HCEC 1CT (cell line): ENCODE measurements at places on chromosomes 16 and 17.

- DNase-seq = no peak
These were observed 64.7 kb downstream of the SNX20 start for GRCh38 chr16:50616386-50616785.

- no peak for DNase-seq
These were observed 16.7 kb downstream of the CCR7 start for GRCh38 chr17:40548491-40548981.

- DNase-seq = no peak
These were observed 128.6 kb downstream of the IRF8 start for GRCh38 chr16:86027373-86028126.

DNA sequence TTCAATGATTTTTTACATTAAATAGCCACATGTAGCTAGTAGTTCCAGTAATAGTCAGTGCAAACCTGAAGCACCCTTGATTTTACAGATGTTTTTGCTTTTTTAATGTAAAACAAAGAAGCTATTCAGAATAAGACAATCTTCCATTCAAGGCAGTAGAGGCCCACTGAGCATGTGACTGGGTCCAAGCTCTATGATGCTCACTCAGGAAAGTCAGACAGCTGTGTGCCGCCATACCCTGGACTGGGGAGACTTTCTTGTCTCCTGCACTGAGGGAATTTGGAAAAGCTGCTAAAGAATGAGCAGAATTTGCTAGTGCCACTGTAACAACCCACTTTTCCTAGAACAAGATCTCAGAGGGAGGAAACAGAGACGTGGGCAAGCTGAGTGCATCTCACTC lies 11.5 kb downstream of the CENPN start:
- no peak for DNase-seq

GRCh38 chr17:5438716-5439445 lies at the start of gene C1QBP:
Gene C1QBP, minus strand, starts transcription at chr17:5439155. Its CDS starts 82 bp downstream, at chr17:5439073.
- DNase-seq = peak; percentile 89

- no peak for DNase-seq
These were observed 426.8 kb upstream of the DYNLRB2 start for GRCh38 chr16:80113873-80114574.

DNA sequence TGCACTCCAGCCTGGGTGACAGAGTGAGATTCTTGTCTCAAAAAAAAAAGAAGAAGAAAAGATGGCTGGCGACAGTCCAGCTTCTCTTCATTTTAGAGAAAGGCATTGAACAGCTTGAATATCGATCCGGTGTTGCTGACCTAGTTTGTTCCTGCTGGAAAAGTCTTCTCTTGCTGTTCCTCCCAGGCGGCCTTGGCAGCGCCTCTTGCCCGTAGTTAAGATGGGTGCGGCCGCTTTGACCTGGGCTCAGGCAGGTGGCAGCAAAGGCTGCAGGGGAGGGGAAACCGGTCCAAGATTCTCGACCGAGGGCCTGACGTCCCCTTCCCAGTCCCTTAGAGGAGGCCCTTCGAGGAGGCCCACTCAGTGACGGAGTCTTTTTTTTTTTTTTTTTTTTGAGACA lies 3.8 kb upstream of the ZNF764 start:
- DNase-seq = no peak

- no peak for DNase-seq
These were observed 5.8 kb downstream of the FOXN1 start for GRCh38 chr17:28511858-28512461.

- DNase-seq = no peak
These were observed 50.0 kb upstream of the TOB1 start for GRCh38 chr17:50916026-50916707.

DNA sequence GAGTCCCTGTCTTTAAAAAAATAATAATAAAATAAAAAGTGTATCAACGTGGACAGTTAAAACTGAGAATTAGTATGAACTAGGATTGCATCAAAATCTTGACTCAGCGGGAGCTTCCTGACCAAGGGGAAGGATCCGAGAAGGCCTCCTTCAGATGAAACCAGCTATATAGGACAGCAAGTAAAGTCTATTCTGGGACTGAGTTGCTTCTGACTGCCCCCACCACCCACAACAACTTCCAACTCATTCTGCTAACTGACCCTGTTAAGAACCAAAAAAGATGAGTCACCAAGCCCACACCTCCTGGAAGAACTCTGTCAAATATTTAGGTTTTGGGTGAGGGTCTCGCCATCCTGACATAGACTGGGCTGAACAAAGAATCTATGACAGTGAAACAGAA lies 24.9 kb downstream of the MPP3 start:
- DNase-seq = no peak

DNA sequence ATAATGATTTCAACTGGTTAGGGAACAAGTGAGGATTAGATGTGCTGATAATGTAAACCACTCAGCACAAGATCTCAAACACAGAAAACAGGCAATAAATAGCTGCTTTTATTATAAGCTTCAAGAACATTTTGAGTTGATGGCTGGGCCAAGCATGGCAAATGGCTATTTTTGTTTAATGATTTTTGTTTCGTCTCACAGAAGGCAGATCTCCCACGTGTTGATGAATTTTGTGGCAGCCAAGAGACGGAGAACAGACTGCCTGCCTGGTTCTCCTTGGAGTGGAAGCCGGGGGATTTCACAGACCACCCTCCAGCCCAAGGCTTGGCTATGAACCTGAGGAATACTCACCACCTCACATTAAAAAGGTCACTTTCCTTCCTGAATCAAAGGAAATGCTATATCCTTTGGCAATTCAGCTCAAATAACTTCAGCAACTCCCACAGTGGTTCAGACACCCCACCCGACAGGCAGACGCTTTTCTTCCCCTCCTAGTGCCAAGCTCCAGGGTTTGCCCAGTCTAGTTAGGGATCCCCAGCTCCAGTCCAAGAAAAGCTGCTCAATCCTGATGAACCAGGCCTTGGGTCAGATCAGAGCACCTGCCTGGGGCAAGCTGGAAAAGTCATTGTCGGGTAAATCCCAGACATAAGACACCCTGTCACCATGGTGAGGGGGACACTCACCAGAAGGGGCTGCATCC lies 593.5 kb downstream of the TOX3 start:
- DNase-seq = no peak

DNA sequence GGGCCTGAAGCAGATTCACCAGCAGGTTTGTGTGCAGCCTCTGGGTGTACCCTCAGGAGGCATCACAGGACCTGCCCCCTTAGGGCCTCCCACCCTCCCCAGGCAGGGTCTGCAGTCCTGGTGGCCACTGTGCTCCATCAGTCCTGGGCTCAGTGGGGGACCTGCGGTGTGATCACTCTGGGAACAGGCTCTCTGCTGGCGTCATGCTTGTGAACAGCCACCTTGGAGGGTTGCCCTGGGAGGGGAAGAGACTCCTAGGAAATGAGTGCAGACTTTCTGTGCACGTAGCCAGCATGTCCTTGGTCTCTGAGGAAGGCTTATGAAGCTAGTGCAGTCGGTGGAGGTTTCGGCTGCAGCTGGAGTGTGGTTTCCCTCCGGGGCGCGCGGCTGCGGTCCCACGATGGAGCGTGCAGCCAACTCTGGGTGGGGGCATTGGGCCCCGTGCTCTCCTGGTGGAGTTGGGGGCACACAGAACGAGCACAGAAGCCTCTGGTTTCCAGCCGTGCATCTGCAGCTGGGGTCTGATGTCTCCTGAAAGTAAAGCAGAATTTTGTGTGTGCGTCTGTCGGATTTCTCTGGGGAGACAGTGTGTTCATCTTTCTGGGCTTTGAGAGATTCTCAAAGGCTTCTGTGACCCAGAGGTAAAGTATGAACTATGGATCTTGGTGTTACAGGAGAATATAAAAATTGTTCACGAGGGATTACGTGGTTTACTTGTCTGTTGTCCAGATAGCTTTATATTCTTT lies 68.1 kb upstream of the ZNF750 start:
- no peak for DNase-seq

DNA sequence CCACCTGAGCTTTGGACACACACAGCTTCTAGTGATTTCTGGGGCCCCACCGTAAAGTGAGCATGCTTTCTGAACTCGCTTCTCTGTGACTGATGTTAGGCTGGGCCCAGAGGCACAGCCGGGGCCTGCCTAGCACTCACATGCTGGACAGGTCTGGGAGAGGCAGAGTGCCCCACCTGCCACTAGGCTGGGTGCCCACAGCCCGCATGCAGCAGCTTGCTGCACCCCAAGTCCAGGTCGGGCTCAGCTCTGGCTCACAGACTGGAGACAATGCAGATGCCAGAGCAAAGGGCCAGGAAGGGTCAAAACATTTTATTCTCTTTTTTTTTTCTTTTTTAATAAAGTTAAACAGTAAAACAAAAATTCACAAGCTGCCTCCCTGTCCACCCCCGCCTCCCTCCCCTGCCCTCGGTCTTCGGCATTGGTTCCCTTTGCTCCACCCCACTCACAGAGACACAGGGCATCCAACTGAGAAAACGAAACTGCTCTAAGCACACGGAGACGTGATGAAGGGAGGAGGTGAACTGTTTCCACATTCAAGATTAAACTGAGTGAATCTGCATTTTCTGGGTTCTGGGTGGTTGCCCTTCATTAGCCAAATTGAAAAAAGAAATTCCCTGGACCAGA lies 9.7 kb downstream of the CNP start:
- no peak for DNase-seq

GRCh38 chr16:77794586-77794985 lies 6.2 kb downstream of the VAT1L start:
- peak; percentile 89 for DNase-seq

- no peak for DNase-seq
These were observed 251.9 kb upstream of the AXIN2 start for GRCh38 chr17:65813306-65813705.

DNA sequence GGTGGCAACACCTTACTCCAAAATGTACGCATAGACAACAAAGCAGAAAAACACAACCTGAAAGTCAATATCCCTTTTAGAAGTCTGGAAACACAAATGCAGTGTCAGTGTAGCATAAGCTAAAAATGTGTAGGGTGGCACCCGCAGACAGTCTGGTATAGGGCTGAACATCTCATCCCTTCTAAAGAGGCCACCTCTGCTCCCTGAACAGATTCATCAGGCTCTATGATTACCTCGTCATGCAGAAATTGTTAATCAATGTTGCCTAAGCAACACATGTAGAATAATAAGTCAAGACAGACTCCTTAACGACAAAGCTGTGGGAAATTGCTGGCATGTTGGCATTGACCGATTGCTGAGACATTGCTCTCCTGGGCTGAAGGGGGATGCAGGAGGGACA lies 33.3 kb upstream of the ERCC4 start:
- DNase-seq = no peak

GRCh38 chr17:83012868-83013778 lies 66.3 kb upstream of the METRNL start:
- peak; percentile 83 for DNase-seq

DNA sequence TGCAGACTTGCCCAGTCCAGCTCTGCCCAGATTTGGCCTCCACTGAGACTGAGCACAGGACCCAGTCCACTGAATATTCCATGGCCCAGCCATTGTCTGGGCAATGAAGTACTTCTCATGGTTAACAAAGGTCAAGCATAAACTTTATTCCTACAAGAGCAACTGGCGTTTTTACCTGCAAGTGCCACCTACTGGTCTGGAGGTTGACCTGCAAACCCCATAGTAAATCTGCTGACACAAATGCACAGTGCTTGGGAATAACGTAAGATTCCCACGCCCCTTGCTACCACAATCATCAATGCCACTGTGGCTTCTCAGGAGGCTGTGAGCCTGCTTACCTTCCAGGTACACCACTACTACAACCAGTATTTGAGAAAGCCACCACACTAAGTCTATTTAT lies 170.2 kb downstream of the CEP112 start:
- no peak for DNase-seq

DNA sequence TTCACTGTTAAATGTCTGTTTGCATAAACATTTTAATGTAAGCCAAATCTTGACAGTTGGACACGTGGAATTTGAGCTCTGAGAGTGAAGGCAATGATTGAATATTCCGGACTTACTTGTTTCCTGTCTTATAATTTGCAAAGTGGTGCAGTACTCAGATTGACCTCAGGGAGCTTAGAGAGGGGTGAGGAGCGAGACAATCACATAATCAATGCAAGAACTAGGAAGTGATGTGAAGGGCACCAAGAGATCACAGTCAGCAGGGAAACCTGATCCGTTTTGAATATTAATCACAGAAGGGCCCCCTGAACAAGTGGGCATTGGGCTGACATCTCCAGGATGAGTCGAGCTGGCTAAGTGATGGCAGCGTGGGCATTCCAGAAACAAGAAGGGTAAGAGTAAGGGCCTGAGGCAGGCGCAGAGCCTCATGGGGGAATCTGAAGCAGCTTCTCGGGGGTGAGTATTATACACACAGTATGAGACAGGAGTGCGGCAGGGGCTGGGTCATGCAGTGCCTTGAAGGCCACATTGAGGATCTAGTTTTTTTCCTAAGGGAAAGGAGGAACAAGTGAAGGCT lies 26.1 kb downstream of the TEX2 start:
- DNase-seq = peak; percentile 29

DNA sequence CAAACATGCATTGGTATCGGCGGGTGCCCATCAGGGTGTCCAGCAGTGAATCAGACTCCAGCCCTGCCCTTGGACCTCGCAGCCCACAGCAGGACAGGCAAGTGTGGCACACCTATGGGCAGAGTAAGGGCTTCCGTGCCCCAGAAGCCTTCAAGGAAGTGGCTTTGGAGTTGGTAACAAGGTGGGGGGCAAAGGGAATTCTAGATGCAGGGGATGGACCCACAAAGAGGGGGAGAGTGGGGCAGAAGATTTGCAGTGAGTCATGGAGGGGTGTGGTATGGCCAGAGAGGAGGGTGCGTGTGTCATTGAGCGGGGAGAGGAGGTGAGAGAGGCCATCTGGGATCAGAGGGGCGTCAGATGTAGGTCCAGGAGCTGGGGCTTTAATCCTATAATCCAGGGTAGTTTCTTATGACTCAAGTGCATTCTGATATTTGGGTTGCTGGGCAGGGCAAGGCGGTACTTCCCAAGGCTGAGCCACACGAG lies 8.5 kb upstream of the SPNS2 start:
- no peak for DNase-seq

DNA sequence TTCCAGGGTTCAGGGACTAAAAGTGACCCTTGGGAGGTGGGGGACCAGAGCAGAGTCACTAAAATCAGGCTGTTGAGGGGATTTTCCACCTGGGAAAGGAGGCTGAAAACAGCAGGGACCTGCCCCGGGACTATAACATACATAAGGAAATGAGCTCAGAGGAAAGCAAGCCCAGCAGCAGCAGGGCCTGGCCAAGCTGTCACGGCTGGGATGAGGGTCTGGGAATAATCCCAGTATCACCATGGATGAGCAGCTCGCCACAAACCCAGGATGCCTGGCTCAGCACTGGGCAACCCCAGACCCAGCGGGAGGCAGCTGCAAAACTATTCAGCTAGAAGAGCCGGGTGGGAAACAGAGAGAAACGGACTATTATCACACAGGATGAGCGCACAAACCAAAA lies 72.4 kb downstream of the RPH3AL start:
- no peak for DNase-seq

- DNase-seq = no peak
These were observed 88.5 kb downstream of the KCNJ12 start for GRCh38 chr17:21464611-21465021.

- no peak for DNase-seq
These were observed 2.8 kb downstream of the BRD7 start for GRCh38 chr16:50365791-50366575.
